Fibroblast of lung (primary cell): ENCODE measurements at places on chromosomes 1 and 21. TPM values are rescaled to one million over a fixed set of nuclear protein-coding genes. Genes with fewer than 3 reads are reported as not detected.

- DNase-seq: no peak
These were observed 697 bp upstream of the C21orf91 start for GRCh38 chr21:17819877-17820229.

GRCh38 chr1:92500552-92500951, 13.8 kb upstream of the GFI1 start:
- DNase-seq: no peak

GRCh38 chr1:211033921-211034525, 99.9 kb downstream of the KCNH1 start:
- no peak for DNase-seq

GRCh38 chr1:7319196-7319595, 451.9 kb upstream of the VAMP3 start:
- DNase-seq: no peak

The DPT gene
- 4.1 and 13.6 TPM in 2 replicates for total RNA-seq

DNA sequence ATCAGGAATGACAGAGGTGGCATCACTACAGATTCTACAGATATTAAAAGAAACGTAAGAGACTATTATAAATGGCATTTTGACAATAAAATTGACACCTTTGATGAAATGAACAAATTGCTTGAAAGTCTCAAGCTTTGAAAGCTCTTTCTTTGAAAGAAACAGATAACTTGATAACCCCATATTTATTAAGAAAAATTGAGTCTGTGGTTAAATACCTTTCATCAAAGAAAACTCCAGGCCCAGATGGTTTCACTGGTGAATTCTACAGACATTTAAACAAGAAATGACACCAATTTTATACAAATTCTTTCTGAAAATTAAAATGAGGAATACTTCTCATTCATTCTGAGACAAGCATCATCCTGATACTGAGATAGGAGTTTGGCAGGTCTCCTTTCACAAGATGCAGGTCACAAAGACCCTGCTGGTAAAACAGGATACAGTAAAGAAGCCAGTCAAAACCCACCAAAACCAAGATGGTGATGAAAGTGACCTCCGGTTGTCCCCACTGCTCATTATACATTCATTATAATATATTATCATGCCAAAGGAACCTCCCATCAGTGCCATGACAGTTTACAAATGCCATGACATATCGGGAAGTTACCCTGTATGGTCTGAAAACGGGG, 210.9 kb downstream of the AKT3 start:
- DNase-seq: no peak
